ENCODE measurements at places on chromosomes 11 and 22.

GRCh38 chr11:65613091-65613928 lies 711 bp downstream of the MAP3K11 start:
- no peak for DNase-seq

GRCh38 chr11:25453471-25453870 lies 878.5 kb upstream of the ANO3 start:
- DNase-seq, result no peak

- DNase-seq, result no peak
Observed at GRCh38 chr22:48362721-48363404, 1464.8 kb downstream of the BRD1 start.

DNA sequence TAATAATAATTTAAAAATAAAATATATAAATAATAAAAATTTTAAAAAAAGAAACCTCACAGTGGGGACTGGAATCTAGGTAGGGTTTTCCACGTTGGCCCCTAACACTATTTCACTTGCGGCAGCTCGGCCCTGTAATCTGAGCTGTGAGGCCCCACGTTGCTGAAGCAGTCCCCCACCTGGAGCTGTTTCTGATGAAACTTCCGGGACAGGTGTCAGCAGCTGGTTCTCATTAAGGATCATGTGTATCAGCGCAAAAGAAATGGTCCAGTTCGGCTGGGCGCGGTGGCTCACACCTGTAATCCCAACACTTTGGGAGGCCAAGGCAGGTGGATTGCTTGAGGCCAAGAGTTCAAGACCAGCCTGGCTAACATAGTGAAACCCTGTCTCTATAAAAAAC lies 17.3 kb downstream of the RHOD start:
- no peak for DNase-seq

- no peak for DNase-seq
Observed at GRCh38 chr11:125164091-125164421, 495 bp upstream of the PKNOX2 start.

GRCh38 chr11:116166573-116167465 lies 606.0 kb downstream of the BUD13 start:
- DNase-seq, result peak; percentile 81

DNA sequence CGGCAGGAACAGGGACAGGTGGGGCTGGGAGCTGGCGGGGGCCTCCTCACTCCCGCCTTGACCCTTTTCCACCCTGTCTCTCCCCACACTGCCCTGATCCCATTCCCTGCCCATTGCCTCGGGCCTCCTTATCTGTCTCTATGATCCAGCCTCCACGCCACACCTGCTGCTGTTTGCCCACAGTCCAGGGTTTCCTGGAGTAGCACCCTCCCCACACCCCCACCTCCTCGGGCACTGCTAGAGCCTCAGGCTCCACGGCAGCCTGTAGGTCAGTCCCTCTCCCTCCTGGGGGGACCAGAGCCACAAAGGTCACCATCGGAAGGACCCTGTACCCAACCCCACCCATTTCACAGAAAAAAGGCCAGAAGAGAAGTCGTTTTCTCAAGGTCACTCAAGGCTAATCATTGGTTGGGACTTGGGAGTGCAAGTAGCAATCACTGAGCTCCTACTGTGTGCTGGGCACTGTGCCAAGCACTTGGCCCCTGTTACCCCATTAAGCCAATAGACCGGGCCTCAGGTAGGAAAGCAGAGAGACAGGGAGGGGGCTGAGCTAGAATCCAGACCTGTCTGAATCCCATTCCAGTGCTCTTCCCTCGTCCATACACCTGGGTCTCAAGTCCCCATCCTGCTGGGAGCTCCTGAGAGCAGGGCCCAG lies 71.8 kb downstream of the PDE2A start:
- no peak for DNase-seq

GRCh38 chr11:63694596-63694995 lies 13.3 kb downstream of the RTN3 start:
- no peak for DNase-seq

DNA sequence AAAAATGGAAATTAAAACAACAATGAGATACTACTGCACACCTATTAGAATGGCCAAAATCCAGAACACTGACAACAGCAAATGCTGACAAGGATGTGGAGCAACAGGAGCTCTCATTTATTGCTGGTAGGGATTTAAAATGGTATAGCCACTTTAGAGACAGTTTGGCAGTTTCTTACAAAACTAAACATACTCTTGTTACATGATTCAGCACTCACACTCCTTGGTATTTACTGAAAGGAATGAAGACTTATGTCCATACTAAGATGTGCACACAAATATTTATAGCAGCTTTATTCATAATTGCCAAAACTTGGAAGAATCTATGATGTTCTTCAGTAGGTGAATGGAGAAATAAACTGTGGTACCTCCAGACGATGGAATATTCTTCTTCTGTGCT lies 40.8 kb downstream of the PGM2L1 start:
- no peak for DNase-seq

DNA sequence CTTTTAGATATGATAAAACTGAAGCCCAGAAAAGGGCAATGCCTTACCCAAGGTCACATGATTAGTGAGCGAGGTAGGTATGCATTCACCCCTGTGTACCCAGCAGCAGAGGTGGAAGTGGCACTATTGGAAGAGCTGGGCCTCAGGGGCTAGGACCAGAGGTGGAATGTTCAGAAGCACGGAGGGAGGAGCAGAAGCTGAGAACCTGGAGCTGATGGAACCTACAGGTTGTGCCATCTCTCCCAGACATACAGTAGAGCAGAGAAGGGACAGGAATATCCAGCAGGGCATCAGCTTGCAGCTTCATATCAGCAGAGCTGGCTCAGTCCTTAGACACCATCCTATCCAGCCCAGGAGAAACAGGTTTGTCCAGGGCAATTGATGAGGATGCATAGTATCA lies 14.6 kb upstream of the FCHSD2 start:
- DNase-seq, result no peak

DNA sequence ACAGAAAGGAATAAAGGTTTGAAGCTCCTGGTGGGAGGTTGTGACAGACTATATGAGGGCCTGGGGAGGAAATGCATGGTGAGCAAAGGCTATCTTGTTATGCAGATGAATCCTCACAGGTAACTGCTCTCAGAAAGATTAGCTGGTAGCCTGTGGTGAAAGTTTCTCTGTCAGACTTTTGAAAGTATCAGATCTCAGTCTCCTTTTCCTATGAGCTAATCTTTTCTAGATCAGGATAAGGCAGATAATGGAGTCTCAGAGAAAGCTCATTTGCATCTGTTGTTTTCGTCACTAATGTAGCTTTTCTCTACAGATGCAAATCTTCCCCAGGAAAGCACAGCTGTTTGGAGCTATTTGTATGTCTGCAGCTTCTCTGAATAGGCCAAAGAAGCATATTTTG lies 21.0 kb upstream of the OR6X1 start:
- no peak for DNase-seq

GRCh38 chr11:126345283-126345682 lies 10.2 kb upstream of the ST3GAL4 start:
- no peak for DNase-seq

DNA sequence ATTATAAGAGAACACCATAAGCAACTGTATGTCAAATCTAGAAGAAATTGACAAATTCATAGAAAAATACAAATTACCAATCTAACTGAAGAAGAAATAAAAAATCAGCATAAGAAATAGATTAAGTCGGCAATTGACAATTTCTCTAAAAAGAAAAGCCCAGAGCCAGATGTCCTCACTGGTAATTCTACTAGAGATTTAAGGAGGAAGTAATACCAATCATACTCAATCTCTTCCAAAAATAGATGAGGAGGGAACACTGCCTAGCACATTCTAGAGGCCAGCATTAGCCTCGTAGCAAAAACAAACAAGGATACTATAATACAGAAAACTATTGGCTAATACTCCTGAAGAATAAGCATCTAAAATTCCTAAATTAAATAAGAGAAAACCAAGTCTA lies 40.4 kb upstream of the IGLL5 start:
- DNase-seq, result no peak

DNA sequence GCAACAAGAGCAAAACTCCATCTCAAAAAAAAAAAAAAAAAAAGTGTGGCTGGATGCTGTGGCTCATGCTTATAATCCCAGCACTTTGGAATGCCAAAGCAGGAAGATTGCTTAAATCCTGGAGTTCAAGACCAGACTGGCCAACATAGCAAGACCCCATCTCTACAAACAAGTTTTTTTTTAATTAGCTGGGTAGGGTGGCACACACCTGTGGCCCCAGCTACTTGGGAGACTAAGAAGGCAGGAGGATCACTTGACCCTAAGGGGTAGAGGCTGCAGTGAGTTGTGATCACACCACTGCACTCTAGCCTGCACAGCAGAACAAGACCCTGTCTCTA lies 19.0 kb upstream of the FEZ1 start:
- no peak for DNase-seq

DNA sequence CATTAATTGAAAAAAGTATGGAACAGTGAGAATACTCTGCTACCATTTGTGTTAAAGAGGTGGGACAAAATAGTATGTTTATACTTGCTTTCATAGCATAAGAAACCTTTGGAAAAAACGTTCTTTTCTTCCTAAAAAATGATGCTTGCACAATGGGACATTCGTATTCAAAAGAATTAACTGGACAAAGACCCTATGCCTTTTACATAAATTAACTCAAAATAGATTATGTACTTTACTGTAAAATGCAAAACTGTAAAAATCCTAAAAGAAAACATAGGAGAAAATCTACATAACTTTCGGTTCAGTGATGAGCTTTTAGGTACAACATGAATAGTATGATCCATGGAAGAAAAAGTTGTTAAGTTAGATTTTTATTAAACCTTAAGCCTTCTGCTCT lies 166.2 kb downstream of the NELL1 start:
- no peak for DNase-seq

DNA sequence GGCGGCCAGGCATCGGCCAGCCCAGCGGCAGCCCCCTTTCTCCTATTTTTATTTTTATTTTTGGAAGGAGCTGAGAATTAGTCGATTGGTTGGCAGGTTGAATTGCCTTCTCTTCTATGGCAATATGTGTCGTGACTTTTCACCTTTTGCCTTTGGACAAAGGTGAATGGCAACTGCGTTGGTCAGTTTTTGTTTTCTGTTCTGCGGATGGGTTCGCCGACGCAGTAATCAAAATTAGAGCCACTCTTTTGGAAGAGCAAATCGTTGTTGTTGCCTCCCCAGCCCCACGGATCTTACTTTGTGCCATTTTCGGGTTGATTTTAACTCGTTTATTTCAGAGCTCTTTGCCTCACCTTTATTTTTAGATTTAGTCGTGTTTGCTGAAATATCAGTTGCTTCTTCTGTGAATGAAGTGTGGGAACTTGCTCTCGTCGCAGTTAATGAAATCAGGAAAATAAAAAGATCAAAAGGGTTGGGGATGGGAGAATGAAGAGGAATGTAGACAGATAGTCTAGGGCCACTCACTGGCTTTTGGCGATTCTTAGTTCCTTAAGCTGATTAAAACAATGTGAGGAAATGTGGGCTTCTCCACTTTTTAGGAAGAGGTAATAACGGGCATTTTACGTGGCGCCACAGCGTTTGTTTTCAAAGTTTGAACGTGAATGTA lies 1.6 kb downstream of the CECR2 start:
- no peak for DNase-seq

- no peak for DNase-seq
Observed at GRCh38 chr22:20578707-20579106, 71.3 kb downstream of the MED15 start.

DNA sequence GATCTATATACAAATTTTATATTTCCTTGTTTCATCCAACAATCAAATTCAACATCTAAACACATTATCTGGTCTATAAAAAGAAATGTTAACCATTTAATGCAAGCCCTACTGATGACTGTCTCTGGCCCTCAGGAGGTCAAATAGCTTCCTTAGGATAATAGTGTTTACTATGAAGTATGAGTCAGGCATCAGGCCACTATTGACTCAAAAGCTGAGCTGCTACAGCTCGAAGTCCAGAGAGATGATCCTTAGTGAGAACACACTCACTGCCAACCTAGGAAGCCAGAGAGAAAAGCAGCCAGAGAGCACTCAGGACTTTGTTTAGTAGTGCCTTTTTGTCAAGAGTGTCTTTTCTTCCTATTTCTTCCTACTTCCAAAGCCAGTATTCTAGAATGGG lies 171.8 kb downstream of the SOX6 start:
- peak; percentile 47 for DNase-seq

- DNase-seq, result no peak
Observed at GRCh38 chr11:120333801-120334200, 2.4 kb upstream of the ARHGEF12 start.

DNA sequence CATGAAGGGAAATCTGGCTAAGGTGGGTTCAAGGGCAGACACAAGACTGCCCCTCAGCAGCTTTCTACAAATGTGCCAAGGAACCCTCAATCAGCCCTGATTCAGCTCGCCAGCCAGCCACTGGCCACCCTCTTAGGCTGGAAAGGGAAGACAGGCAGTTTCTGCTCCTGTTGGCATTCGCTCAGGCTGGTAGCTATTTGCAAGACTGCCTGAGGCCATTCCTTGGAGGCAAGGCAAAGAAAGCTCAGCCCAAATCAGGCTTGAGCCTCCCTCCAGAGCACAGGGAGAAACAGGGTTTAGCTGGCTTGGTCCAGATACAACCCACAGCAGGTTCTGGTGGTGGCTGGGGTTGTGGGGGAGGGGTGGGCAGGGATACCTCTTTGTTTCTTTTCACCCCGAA lies 19.2 kb downstream of the TP53I11 start:
- DNase-seq, result no peak

- no peak for DNase-seq
Observed at GRCh38 chr11:96136613-96137298, 206.2 kb downstream of the MAML2 start.

- no peak for DNase-seq
Observed at GRCh38 chr11:126683766-126684728, 316.5 kb downstream of the KIRREL3 start.

DNA sequence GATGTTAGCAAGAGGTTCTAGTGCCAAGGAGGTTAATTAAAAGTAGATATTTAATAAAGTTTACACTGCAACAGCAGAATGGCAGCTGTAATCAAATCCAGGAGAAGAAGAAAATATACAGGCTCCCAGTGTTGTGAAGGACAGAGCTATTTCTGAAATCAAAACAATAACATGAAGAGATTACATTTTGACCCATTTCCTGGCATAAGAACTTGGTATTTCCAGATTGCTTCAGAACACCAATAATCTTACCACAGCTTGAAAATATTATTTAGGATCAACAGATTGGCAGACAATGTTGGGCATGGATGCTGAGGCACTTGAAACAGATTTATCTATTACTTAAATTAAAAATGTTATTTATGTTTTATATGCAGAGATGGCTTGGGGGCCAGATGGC lies 692.5 kb downstream of the KCNA4 start:
- no peak for DNase-seq

- no peak for DNase-seq
Observed at GRCh38 chr11:23473782-23474181, 613.5 kb upstream of the CCDC179 start.

All from DMS153 (cell line).